ENCODE measurements at places on chromosomes 16 and 17. TPM values are rescaled to one million over a fixed set of nuclear protein-coding genes. Genes with fewer than 3 reads are reported as not detected.

- no peak for DNase-seq
Measured at GRCh38 chr16:83717308-83717707, 90.5 kb upstream of the HSBP1 start.

GRCh38 chr17:72102366-72102765, 18.5 kb upstream of the SOX9 start:
- no peak for DNase-seq

The ZNRF1 gene
- 14.1 TPM for total RNA-seq

GRCh38 chr16:12874186-12874585, 27.2 kb upstream of the SHISA9 start:
- no peak for DNase-seq

The CDRT15 gene
- not detected for total RNA-seq

GRCh38 chr17:73767696-73768095, 123.5 kb upstream of the SDK2 start:
- no peak for DNase-seq

DNA sequence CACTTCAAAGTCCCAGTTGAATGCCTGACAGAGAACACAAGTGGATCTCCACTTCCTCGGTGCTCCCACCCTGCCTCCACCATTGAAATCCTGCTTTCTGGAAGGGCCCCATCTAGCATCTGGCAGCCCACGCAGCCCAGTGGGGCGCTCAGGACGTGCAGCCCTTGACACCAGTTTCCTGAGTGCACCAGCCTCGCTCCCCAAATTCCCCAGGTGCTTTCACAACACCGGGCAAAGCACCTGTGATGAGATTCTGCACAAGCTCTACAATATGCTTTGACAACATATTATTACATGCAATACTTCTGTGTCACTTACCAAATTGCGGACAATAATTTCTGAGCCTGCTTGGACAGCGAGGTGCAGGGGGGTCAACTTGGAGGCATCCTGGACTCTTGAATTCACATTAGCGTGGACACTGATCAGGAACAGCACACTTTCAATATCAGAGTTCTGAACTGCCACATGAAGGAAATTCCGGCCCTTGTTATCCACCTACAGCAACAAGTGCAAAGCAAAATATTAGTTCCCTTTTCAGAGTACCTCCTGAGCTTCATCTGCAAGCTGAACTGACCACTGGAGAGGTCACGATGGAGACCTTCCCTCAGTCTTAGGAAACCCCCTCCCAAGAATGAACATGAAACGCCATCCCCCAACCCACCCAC, 33.9 kb downstream of the CYB5D2 start:
- DNase-seq = no peak

DNA sequence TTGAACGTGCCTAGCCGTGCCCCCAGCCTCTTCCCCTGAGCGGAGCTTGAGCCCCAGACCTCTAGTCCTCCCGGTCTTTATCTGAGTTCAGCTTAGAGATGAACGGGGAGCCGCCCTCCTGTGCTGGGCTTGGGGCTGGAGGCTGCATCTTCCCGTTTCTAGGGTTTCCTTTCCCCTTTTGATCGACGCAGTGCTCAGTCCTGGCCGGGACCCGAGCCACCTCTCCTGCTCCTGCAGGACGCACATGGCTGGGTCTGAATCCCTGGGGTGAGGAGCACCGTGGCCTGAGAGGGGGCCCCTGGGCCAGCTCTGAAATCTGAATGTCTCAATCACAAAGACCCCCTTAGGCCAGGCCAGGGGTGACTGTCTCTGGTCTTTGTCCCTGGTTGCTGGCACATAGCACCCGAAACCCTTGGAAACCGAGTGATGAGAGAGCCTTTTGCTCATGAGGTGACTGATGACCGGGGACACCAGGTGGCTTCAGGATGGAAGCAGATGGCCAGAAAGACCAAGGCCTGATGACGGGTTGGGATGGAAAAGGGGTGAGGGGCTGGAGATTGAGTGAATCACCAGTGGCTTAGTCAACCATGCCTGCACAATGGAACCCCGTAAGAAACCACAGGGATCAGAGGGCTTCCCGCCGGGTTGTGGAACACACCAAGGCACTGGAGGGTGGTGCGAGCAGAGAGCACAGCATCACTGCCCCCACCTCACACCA, 724 bp downstream of the GAA start:
- DNase-seq = no peak

The ELMO3 gene
- total RNA-seq = 5.3 TPM

DNA sequence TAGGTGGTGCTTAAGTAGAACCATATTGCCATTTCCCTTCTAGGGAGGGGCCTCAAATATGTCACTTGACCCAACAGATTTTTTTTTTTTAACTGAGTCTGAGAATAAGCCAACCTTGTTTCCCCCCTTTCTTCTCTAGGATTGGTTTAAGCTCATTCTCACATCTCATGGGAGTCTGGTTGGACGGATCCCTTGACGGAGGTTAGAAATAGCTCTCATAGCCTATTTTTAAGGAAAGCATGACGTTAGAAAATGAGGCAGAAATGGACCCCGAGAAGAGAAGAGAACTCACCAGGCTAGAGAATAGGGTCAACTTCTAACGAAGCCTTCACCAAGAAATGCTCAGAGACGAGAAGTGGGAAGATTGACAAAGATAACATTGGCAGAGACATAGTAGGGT, 95.1 kb upstream of the ZFHX3 start:
- no peak for DNase-seq

The CD300LB gene
- not detected for total RNA-seq

The CCL8 gene
- not detected for total RNA-seq

- no peak for DNase-seq
Measured at GRCh38 chr16:89361751-89362539, 128.4 kb downstream of the ANKRD11 start.

GRCh38 chr16:67428146-67428731, 2.7 kb upstream of the HSD11B2 start:
- DNase-seq = peak; percentile 63

DNA sequence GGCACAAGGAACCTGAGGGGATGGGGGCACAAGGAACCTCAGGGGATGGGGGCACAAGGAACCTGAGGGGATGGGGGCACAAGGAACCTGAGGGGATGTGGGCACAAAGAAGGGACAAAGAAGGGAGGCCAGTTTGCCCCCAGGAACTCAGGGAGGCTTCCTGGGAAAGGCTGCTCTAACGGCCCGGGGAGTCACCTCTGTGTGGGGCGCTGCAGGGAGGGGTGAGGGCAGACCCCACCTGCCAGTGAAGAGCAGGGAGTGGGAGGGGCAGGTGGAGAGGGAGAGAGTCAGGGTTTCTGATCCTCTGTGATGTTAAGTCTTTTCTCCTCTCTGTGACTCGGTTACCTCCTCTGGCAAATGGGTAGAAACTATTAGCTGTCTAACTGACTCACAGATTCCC, 57.7 kb downstream of the TIMM22 start:
- DNase-seq = no peak

The NPIPB13 gene
- 10.2 TPM for total RNA-seq

The CMTM2 gene
- 0.24 TPM for total RNA-seq

GRCh38 chr17:35142467-35142796, 329 bp upstream of the NLE1 start:
- no peak for DNase-seq

DNA sequence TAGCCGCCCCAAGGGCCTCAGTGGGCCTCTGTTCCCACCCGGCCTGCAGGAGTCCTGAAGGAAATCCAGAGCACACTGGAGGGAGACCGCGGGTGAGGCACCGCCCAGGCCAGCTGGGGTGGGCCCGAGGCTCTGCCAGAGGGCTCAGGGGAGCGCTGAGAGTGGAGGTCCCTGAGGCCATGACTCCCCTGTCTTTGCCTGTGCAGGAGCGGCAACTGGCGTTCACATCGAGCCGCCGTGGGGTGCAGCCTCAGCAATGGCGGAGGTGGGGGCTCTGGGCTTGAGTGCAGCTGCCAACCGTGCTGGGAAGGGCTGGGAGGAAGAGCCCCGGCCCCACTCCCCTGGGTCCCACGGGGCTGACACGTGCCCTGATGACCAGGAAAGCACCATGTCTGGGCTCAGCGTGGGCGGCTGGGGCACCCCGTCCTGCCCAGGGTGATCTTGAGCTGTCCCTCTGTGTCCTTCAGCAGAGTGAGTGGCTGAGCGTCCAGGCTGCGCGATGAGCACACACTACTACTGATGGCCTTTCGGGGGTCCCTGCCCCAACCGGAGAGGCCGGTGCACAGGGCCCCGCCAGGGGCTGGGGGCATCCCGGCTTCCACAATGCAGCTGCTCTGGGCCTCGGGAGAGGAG, 13.1 kb upstream of the MYO15B start:
- DNase-seq = no peak

- DNase-seq = no peak
Measured at GRCh38 chr16:58497935-58498334, 2.0 kb upstream of the NDRG4 start.

GRCh38 chr17:1067282-1067956, 70.5 kb downstream of the TIMM22 start:
- DNase-seq = no peak
